ENCODE measurements at places on chromosomes 12 and 14.

- DNase-seq, result peak; percentile 79
These were observed 7.0 kb upstream of the UBC start for GRCh38 chr12:124921200-124922031.

DNA sequence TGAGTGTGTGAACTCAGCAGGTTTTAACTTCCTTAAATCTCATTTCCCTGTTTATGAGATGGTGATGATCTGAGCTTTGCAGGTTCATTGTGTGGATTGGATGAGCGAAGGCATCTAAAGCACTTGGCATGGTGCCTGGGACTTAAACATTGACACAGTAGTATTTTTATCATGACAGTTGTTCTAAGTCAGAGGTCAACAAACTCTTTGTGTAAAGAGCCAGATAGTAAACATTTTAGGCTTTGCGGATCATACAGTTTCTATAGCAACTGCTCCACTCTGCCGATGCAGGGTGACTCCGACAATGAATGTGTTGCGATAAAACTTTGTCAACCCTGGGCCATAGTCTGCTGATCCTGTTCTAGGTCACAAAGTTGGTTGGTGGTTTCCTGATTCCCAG is 25.2 kb downstream of the SLC24A4 start:
- DNase-seq, result peak; percentile 24

GRCh38 chr12:81081726-81082125 is 3.8 kb downstream of the ACSS3 start:
- DNase-seq, result no peak

DNA sequence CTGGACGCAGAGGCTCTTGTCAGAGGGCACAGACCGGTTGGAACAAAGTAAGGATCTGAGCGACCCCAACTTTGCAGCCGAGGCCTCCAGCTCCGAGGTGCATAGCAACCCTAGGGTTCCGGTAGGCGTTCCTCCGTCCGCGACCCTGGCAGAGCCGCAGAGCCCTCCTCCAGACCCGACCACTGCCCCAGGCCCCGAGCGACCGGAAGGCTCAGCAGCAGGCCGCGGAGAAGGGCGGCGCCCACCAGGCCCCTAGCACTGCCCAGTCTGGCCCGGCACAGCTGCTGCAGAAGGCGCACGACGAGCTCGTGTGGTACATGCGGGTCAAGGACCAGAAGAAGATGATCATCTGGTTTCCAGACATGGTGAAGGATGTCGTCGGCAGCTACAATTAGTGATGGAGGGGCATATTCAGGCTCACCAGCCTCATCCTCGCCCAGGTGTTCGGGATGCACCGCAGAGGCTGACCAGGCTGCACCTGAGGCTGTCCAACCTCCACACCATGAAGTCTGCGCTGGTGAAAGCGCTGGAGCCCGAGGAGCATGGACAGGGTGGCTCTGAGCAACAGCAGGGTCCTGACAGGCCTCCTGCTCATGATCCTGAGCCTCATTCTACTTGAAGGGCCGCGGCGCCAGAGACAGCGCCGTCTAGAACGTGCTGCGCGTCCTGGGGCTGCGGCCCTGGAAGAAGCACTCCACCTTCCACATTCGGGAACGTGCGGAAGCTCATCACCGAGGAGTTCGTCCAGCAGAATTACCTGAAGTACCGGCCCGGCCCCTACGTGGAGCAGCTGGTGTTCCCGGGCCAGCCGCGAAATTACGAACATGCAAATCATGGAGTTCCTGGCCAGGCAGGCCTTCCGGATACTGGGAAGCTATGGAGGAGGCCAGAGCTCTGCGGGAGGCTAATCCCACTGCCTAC is 24.5 kb downstream of the CAPS2 start:
- DNase-seq, result no peak

- DNase-seq, result no peak
These were observed 8.3 kb upstream of the TRAF3 start for GRCh38 chr14:102769049-102769327.

GRCh38 chr14:88194531-88194930 is 128.5 kb downstream of the KCNK10 start:
- DNase-seq, result no peak

DNA sequence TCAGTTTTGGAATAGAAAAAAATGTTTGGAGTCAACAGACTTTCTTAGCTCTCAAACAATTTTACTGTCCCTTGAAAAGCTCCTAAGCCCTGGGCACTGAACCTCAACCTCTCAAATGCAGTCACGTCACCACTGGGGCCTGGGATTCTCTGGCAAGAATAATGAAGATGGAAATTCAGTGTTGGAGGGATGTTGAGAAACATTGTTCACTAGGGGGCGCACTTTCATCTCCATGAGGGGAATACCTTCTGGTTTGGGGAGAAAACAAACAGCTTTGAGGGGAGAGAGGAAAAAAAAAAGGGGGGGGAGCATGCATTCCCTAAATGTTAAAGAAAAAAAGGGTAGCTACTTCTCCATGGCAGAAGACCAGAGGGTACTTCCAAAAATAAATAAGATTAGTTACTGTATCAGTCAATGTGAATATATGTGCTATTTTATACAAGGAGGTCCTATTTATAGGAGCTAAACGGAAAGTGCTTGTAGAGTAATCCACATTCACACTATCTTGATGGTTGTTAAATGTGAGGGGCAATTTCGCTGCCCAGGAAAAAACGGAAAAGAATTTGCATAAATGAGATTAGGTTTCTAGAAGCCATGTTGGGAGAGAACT is 5.8 kb upstream of the TBPL2 start:
- peak; percentile 66 for DNase-seq

DNA sequence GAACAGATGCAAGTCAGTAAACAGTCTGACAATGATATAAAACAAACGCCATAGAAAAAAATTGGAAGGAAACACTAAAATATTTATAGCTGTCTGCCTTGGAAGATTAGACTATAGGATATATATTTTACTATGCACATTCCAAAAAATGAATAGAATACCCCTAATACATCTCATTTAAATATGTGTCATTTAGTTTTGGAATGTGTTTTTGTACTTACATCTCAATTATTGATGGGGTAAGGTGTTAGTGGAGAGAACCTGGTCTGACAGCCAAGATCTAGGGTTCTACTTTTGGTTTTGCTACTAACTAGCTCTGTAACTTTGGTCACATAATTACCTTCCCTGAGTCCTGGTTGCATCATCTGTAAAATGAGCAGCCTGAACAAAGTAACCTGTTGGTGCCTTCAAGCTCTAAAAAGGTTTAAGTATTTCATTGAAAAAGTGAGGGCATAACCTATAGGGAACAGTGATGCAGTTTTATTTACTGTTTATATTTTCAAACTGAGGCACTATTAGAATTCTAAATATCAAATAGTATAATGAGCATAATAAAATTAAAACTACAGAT is 28.6 kb upstream of the SLC6A13 start:
- no peak for DNase-seq

DNA sequence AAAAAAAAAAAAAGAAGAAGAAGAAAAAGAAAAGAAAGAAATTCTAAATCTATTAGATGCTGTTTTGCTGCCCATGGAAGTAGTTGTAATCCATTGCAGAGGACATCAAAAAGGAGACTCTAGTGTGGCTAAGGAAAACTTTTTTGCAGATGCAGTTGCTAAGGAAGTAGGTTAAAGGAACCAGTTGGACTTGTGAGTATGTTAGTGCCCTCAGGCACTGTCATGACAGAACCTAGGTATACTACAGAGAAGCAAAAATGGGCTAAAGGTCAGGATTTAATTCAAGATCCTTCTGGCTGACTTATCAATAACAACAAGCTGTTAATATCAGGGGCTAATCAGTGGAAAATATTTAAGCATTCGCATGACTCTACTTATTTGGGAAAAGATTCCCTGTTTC is 1571.6 kb upstream of the FLRT2 start:
- DNase-seq, result no peak

GRCh38 chr12:62123721-62124203 is 136.4 kb upstream of the USP15 start:
- peak; percentile 47 for DNase-seq

- no peak for DNase-seq
These were observed 151.4 kb upstream of the MDGA2 start for GRCh38 chr14:47826809-47827208.

- no peak for DNase-seq
These were observed 291.7 kb upstream of the DDHD1 start for GRCh38 chr14:53444677-53445312.

DNA sequence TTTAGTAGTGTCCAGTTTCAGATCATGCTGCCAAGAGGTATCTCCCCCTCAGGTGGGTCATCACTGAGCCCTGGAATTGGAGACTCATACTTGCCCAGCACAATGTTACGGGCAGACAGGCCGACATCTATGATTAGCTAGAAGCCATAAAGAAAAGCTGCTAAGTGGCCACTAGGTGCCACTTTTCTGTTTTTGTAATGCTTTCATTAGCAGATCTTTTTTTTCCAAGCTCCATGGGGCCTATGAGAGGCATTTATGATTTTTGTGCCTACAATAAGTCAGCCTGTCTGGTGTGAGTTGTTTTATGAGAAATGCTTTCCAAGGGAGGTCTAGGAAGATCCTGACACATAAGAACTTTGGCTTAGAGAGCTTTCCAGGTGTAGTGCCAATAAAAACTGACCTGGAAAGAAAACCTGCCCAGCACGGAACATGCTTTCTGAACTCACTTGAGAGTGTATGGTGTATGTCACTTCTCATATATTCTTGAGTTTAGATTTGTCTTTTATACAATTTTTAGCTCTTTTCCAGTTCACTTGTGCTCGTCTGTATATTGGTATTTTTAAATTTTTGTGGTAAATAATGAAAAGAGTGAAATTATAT is 21.8 kb upstream of the SMCO2 start:
- peak; percentile 11 for DNase-seq

All from RPMI8226 (cell line).